NCI-H748 treated with DMSO at 0.1 percent for 48 hours (cell line): ENCODE measurements at places on chromosomes 13 and 19.

DNA sequence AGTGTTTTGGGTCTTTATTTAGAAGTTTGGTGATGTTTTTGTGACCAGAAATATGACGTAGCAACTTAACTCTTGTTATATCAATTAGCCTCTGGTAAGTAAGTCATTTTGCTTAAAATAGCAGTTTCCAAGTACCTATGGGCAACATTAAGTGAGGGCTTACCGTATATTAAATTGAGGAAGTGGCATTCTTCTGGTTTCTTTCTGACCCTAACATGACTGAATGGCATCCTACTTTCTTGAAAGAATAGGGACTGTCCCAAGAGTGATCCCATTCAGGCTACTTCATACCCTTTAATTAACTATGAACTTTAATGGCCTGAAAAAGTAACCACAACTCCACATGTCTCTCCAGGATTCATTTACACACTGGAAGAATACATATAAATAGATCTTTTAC, 106.6 kb downstream of the MZT1 start:
- DNase-seq: no peak

GRCh38 chr13:109162248-109163036, 533.0 kb downstream of the MYO16 start:
- DNase-seq: no peak

- DNase-seq: peak; percentile 44
Measured at GRCh38 chr19:919199-920050, 2.3 kb downstream of the KISS1R start.

DNA sequence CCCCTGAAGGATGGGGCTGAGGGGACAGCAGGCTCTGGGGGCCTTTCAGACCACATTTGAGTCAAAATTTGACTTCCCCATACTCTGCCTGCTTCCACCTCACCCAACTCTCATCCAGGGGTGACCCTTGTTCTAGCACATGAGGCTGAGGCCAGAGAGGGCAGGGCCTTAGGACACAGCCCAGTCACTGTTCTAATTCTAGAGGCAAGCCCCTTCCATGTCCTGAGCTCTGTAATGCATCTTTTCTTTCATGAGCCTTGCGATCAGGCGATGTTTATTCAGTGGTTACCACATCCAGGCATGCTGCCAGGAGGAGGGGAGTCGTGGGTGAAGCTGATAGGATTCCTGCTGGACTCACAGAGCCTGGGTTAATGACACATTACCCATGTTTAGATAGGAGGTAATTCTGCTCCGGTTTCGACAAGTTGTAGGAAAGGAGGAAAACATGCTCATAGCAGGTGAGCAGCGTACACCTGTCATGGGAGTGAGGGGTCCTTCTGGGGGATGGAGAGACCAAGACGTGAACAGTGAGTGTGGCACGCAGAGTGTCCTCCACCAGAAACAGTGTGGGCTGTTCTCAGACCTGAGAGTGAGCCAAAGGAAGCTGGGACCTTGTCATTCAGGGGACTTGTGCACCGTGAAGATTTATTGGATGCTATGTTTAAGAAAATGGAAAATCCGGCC, 9.3 kb downstream of the RPS9 start:
- DNase-seq: peak; percentile 69

GRCh38 chr13:27135023-27135422, 36.6 kb downstream of the USP12 start:
- DNase-seq: no peak

DNA sequence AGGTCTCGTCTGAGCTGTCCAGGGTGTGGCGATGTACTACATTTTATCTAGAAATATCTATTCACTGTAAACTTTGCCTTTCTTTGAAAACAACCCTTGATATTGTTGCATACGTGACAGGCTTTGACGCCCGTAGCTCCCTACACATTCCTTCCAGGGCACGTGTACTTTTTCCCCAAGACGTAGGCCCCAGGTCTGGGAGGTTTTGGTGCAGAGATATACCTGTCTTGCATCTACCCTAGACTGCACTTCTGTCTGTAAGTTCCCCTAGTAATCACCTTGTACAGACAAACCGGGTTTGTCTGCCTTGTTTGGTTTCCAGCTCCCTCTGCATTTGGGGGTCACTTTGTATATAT, 69.2 kb downstream of the ERICH6B start:
- DNase-seq: no peak

GRCh38 chr19:32196690-32197420, 148.6 kb upstream of the ZNF507 start:
- DNase-seq: no peak

DNA sequence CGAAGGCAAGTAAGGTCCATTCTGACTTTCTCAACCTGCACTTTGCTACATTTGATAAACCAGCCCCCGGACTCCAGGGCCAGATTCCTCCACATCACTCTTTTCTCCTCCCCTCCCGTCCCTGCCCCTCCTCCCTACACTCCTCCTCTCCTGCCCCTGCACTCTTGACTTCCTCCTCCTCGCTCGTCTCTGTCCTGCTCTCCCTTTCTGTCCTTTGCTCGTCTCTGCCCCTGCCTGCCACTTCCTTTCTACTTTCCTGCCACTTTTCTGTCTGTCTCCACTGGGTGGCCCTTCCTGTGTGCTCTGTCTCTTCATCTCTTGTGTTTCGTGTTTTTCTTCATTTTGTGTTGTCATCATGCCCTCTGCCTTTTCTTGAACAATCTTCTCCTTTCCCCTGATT, 7.0 kb downstream of the U2AF2 start:
- DNase-seq: no peak

GRCh38 chr19:43430142-43430710, 15.5 kb downstream of the TEX101 start:
- DNase-seq: no peak

DNA sequence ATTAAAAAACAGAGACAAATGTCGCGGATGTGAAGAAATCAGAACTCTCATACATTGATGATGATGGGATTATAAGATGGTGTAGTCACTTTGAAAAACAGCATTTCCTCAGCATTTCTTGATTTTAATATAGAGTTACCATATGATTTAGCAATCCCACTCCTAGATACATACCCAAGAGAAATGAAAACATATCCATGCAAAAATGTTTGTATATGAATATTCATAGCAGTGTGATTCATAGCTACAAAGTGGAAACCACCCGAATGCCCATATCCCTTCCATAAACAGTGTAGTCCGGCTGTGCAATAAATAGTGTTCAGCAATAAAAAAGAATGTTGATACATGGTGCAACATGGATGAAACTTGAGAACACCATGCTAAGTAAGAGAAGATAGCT, 44.6 kb downstream of the DPY19L3 start:
- no peak for DNase-seq

- no peak for DNase-seq
Measured at GRCh38 chr13:60758637-60759036, 361.6 kb downstream of the TDRD3 start.

DNA sequence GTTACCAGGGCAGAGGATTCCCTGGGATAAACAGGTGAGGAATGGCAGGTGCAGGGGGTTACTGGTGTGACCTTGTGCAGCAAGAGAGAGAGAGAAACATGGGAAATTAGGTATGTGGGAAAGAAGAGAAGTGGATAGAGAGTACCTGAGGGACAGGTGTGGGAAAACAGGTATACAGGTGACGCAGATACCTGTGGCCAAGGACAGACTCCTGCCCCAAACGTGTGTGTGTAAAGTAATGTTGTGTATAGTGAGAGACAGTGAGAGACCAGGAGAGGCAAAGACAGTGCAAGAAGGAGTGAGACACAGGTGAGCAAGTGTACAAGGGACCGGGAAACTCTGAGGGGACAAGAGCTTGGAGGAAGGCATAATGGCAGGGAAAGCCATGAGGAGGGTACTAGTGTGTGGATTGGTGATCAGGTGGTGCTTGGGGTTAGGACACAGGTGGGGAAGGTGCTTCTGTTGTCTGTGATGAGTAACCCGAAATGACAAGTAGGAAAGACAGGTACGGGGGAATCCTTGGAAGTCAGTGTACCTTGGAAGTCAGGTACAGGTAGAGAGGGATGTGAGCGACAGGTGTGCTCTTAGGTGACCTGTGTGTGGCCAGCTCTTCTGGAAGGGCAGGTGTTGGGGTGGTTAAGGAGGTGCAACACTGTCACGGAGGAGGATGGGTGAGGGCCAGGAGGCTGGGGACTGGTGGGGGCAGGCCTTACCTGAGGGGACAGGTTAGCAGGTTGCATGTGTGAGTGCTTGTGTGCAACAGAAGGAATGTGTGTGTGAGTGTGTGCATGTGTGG, 2.8 kb downstream of the ERFL start:
- no peak for DNase-seq

DNA sequence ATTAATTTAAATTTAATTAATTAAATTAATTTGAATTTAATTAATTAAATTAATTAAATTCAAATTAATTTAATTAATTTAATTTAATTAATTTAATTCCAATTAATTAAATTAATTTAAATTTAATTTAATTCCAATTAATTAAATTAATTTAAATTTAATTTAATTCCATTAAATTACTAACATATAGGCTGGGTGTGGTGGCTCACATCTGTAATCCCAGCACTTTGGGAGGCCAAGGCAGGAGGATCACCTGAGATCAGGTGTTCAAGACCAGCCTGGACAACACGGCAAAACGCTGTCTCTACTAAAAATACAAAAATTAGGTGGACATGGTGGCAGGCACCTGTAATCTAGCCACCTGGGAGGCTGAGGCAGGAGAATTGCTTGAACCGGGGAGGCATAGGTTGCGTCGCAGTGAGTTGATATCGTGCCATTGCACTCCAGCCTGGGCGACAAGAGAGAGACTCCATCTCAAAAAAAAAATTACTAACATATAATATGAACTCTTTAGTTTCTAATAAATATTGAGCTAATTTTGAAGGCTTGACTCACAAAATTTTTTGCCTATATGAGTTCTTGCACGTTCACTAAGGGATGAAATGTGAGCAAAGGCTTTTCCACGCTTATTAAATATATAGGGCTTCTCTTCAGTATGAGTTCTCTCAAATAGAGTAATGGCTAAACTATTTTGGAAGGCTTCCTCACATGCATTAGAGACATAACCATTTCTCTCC, 9.0 kb upstream of the USP29 start:
- no peak for DNase-seq

- DNase-seq: no peak
Measured at GRCh38 chr19:45527731-45528130, 20.5 kb downstream of the VASP start.

DNA sequence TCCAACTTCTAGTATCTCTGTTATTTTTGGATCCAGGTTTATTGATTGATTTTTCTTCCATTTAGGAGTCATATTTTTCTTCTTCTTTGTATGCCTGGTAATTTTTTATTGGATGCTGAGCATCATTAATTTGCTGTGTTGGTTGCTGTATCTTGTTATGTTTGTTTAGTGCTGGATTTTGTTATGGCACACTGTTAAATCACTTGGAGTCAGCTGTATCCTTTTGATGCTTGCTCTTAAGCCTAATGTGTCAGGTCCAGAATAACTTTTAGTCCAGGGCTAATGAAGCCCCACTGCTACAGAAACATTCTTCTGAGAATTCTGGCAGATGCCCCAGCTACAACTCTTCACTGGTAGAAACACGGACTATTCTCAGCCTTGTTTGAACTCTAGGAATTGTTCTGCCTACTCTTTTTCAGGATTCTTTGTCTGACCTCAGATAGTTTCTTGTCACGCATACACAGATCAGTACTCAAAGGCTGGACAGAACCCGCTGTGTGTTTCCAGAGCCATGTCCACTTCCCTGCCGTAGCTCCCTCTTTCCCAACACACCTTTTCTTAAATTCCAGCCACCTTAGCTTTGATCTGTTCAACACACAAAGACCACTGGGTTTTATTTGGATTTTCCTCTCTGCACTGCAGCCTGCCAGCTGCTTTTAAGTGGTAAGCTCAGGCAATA, 137.1 kb upstream of the WASF3 start:
- no peak for DNase-seq

DNA sequence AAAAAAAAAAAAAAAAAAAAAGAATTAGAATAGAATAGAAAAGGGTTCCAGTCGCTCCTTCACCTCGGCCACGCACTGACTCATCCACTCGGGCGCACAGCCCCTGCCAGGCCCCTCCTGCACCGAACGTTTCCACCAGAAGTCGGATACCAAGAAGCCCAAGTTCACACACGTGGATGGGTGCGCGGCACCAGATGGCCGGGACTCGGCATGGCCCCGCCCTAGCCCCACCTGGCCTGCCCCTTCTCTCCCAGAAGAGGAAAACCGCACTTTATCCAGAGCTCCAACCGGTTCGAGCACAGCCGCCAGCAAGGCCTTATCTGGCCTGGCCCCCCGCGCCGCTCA, 5.9 kb downstream of the PRR36 start:
- no peak for DNase-seq

DNA sequence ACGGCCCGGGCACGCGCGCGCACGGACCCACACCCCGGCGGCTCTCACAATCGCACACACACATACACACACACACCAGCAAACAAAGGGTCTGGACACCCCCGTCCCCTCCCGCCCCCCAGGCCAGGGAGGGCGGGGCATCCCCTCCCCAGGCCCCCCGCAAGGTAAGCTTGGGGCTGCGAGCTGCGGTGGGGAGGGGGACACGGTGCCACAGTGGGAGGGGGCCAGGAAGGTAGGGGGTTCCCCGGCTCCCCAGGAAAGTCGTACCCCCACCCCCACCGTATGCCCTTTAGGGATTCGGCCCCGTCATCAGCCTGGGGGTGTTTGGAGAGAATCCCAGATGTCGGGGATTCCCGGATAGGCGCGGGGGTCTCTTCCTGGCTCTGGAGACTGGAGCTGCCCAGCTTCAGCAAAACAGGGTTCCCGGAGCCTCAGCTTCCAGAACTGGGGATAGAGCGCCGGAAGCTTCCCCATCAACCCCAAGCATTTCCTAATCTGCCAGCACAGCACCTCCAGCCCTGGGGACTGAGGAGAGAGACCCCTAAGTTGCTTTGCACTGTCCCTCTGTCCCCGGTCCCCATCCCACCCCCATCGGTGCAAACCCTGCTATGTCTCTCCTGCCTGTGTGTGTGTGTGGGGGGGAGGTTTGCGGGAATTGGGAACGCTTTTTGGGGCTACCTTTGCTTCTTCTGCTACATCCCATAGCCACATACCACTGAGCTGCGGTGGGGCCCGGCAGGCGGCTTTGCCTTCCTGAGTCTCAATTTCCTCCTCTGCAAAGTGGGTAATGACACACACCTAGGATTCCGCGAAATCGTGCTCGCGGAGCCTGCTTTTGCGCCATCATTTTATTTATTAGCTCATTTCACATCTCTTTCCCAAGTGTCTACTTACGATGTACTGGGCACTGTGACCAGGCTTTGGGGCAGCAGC, 1.8 kb upstream of the CDC37 start:
- no peak for DNase-seq

GRCh38 chr13:20188667-20189553, 3.8 kb downstream of the GJB2 start:
- DNase-seq: no peak

DNA sequence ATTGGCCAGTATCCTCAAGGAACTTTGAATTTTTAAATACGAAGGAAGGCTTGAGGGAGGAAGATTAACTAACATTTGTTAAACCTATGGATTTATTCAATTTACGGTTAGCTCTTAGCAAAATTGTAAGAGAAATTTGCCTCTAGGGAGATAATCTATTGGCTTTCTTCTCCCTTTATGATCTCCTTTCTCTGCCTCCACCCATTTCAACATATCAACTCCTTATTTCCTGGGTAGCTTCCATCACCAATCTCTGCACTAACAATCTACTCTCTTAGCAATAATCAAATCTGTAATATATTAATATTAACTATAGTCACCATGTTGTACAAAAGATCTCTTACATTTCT, 233.9 kb upstream of the CSNK1A1L start:
- no peak for DNase-seq

GRCh38 chr19:32129141-32129540, 216.3 kb upstream of the ZNF507 start:
- DNase-seq: no peak
